Lung (tissue), 17 donors: ENCODE measurements at places on chromosomes 2 and 18. TPM values are rescaled to one million over a fixed set of nuclear protein-coding genes. Genes with fewer than 3 reads are reported as not detected.

The TTN gene
- 47.4 TPM for total RNA-seq

- no peak for DNase-seq
These were observed 50.4 kb downstream of the UXS1 start for GRCh38 chr2:106143495-106144215.

DNA sequence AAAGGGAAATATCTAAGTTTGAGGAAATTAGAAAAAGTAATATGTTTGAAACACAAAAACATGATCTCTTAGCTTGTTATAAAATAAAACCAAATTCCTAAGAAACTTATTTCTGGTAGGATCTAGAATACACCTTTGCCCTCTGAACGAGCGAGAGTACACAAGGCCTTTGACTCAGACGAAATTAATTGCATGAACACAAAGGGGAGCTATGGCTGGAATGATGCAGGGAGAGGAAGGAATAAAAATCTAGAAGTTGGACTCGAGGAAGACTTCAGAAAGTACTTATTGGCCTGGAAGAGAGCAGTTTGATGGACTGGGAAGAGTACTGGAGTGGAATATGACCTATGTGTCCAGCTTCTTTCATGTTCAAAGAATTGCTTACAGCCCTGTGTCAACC lies 927 bp upstream of the CRYGD start:
- DNase-seq: no peak

DNA sequence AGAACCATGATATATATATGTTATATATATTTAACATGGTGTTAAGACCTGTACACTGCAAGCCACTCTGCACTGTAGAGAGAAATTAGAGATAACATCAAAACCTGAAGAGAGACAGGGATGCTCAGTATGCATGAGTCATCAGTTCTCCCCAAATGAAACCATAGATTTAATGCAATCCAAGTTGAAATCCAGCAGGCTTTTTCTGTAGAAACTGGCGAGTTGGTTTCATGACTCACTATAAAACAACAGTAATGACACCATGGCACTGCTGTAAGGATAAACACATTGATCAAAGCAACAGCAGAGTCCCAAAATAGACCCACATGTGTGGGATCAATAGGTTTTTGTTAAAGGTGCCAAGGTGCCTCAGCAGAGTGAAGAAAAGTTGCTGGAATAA lies 65.8 kb downstream of the RTP5 start:
- no peak for DNase-seq

The EVA1A gene
- 35.8 TPM for total RNA-seq

DNA sequence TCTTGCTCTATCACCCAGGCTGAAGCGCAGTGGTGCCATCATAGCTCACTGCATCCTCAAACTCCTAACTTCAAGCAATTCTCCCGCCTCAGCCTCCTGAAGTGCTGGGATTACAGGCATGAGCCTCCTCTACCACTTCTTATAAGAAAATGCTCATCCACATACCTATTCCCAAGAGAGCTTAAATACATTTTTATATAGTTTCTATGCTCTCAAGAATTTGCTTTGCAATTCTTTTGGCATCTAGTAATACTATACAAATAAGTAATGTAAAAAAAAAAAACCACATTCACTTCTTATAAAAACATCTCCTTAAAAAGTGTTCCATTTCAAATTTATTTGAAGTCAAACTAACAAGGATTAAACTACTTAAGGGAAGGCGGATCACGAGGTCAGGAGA lies 197.3 kb downstream of the DNAH7 start:
- DNase-seq: no peak

DNA sequence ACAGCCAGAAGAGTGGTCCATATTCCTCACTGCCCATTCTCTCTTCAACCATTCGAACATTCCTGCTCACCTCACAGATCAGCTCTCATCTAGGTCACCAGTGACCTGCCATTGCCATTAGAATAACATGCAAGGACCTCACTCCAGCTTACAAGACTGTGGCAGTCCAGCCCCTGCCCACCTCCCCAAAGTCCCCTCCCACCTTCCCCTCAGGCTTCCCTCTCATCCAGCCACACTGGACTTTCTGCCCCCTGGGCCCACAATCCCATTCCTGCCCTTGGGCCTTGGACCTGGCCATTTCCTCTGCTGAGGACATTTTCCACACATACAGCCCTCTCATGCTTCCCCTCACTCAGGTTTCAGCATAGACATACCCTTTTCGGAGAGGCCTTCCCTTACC lies 5.2 kb upstream of the TMEM177 start:
- no peak for DNase-seq

DNA sequence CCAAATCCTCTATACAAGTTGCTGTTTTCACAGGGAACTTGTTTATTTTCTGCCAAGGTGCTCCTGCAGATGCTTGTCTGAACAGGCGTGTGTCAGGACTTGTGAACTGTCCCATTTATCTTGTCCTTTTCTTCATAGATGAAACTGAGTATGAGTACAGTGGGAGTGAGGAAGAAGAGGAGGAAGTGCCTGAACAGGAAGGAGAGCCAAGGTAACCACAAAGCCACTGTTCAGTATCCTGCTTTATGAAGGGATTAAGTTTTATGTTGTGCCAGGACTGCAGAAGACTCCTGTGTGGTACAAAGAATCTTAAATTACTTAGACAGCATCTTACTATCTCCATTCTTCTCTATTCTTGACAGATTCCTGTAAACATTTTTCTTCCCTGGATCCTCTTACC lies 145.0 kb downstream of the MAP4K4 start:
- no peak for DNase-seq

The SLC1A4 gene
- 27.4 TPM for total RNA-seq

GRCh38 chr18:72783530-72783929 lies 84.3 kb downstream of the NETO1 start:
- no peak for DNase-seq

GRCh38 chr18:41751161-41751560 lies 203.9 kb upstream of the PIK3C3 start:
- no peak for DNase-seq

GRCh38 chr2:29841386-29842004 lies 79.9 kb downstream of the ALK start:
- peak; percentile 6 for DNase-seq

The ECEL1 gene
- 0.09 TPM for total RNA-seq

- DNase-seq: no peak
These were observed 278.3 kb downstream of the RBM43 start for GRCh38 chr2:150983314-150983897.

DNA sequence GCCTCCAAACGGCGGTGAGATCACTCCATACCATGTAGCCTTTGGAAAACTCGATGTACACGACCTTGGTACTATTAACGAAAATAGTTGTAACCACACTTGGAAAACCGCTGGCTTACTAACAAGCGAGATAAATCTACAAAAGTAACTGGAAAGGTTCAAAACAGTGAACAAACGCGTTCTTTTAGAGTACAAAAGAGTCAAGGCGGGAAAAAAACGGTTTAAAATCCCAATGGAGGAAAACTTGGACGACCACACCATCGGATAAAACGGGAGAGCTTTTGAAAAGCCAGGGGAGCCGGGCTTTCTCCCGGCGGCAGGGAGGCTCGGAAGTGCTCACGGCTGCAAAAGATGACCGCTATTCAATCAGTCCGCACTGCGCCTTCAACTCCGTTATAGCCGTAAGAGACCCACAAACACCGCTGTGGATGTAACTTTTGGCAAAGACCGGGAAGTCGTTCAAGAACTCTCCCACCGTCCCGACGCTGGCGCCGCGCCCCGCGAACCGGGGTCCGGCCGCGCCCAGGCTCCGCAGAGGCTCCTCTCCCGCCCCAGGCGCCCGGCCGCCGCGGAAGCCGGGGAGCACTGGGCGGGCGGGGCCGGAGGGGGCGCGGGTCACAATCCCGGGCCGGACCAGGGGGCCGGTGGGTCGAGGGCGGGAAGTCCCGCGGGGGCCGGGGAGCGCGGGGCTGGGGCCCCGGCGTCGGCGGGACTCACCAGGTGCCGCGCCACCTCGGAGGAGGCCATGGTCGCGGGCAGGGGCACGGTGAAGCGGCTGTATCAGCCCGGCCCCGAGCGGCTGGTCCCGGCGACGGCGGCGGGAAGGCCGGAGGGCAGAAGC lies 465 bp downstream of the SEPTIN10 start:
- DNase-seq: peak; percentile 69

- DNase-seq: no peak
These were observed 72.1 kb upstream of the LMAN1 start for GRCh38 chr18:59431131-59431530.

DNA sequence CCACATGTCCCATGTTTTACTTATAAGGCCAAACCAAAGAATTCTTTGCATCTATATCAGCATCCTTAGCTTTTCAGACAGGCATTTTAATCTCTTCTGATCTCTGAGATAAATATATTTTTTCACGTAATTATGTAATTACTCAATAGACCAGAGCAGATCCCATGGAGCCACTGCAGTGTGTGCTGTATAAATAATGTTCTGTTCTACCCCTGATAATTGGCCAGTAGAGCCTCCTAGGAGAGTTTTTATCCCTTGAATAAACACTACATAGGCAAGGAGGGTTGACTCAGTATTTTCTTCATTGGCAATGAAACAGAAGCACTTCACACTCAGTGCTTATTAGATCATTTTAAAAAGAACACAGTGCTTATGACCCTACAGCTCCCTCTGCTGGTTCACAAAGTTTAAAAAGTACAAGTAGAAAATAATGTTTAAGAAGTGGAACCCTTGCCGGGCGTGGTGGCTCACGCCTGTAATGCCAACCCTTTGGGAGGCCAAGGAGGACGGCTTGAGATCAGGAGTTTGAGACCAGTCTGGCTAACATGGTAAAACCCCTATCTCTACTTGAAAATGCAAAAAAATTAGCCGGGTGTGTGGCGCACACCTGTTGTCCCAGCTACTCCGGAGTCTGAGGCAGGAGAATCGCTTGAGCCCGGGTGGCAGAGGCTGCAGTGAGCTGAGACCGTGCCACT lies 91.9 kb downstream of the PPP1R1C start:
- DNase-seq: peak; percentile 44

- DNase-seq: peak; percentile 14
These were observed 67.5 kb upstream of the RGPD5 start for GRCh38 chr2:109726379-109727270.

DNA sequence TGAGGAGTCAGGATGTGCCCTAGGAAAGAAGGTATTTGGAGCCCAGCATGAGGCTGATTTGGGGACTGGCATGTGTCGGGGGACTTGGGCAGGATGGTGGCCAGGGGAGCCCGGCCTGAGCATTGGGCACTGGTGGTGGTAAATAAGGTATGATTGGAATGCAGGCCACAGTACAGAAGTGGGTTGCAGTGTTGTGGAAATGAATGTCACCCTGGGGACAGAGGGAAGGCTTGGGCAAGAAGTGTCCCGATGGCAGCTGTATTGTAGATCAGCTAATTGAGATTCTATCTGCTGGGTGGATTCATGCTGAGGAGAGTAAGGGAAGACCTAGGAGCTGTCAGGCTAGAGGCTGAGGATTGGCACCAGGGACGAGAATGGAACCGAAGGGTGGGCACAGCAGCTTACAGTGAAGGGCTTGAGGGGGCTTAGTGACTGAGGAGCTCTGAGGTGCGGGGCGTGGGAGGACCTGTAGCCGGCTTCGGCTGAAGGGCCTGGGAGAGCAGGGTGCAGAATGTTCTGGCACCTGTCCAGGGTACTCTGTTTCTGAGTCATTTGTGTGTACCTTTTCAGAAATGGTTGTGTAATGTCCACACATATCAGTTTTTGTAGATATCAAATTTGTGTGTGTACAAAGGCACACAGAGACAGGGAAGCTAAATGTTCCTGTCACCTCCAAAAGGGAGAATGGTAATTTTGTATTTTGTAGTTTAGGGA lies 170.2 kb downstream of the PRKCE start:
- DNase-seq: peak; percentile 66

DNA sequence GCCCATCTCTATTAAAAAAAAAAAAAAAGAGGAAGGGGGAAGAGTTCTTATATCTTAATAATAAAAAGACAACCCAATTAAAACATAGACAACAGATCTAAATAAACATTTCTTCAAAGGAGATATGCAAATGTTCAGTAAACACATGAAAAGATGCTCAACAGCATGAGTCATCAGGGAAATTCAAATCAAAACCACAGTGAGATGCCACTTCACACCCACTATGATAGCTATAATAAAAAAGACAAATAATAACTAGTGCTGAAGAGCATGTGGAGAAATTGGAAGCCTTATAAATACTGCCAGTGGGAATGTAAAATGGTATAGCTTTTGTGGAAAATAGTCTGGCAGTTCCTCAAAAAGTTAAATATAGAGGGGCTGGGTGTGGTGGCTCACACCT lies 61.5 kb upstream of the CYP20A1 start:
- no peak for DNase-seq

The ALPI gene
- not detected for total RNA-seq

DNA sequence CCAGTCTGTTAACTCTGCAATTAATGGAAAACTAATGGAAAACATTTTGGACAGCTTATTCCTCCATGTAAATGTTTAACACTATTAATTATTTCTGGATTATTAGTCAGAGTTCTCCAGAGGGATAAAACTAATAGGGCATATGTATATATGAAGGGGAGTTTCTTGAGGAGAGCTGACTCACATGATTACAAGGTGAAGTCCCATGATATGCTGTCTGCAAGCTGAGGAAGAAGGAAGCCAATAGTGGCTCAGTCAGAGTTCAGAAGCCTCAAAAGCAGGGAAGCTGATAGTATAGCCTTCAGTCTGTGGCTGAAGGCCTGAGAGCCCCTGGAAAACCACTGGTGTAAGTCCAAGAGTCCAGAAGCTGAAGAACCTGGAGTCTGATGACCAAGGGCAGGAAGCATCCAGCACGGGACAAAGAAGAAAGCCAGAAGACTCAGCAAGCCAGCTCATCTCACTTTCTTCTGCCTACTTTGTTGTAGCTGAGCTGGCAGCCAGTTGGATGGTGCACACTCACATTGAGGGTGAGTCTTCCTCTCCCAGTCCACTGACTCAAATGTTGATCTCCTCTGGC lies 136.0 kb downstream of the PTH2R start:
- no peak for DNase-seq

- DNase-seq: no peak
These were observed 83.2 kb upstream of the GALNT5 start for GRCh38 chr2:157174321-157174720.

DNA sequence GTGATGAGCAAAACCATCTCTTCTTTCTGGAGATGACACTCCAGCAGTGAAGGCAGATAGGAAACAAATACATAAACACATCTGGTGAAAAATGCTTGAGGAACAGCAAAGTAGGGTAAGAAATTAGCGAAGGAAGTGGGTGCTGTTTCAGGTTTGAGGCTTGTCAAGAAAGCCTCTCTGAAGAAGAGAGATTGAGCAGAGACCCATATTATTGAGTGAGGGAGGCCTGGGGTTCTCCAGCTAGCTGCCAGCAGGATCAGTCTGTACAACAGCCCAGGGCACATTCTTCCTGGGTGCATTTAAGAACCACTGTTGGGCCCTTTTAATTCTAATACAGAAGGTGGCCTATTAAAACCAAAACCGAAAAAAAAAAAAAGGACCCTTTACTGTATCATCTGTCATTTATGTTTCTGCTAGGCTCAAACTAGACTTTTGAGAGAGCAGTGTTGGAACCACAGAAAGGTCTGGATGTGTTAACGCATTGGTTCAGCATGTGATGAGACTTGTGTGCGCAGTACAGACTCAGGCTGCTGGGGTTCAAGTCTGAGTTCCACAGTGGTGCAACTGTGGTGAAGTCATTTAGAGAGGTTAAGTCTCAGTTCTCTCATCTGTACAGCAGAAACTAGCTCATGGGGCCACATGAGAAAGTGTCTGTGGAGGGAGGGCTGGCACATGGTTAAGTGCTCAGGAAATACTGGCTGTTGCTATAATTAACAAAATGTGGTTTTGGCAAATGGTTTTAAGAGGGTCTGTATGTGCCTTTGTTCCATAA lies 28.9 kb downstream of the MGAT5 start:
- no peak for DNase-seq

GRCh38 chr2:216740557-216741222 lies 45.3 kb upstream of the IGFBP5 start:
- DNase-seq: peak; percentile 77
